ENCODE measurements at places on chromosomes 5 and 9.
A peak's percentile ranks its signal among the peaks of the same experiment; 100 is the strongest.

- H3K4me3 ChIP-seq = no peak overlapping the region
- H3K27ac ChIP-seq = no peak overlapping the region
- H3K27me3 ChIP-seq = peaks cover 31% of the 10 kb centered on the region
- no peaks in the 10 kb centered on the region for H3K36me3 ChIP-seq
Measured at GRCh38 chr5:173327084-173327947, 898 bp downstream of the STC2 start.

GRCh38 chr5:53030893-53031292 lies 41.7 kb downstream of the ITGA2 start:
- H3K27ac ChIP-seq = no peak overlapping the region
- no peak for DNase-seq
- H3K4me3 ChIP-seq = no peak overlapping the region
- H3K36me3 ChIP-seq = no peaks in the 10 kb centered on the region
- H3K4me1 ChIP-seq = peaks cover 8% of the 10 kb centered on the region

- DNase-seq = no peak
- H3K36me3 ChIP-seq = no peaks in the 10 kb centered on the region
- H3K4me1 ChIP-seq = no peaks in the 10 kb centered on the region
- no peak overlapping the region for H3K4me3 ChIP-seq
- H3K27ac ChIP-seq = no peak overlapping the region
- no peaks in the 10 kb centered on the region for H3K27me3 ChIP-seq
Measured at GRCh38 chr5:119420169-119420568, 32.1 kb upstream of the HSD17B4 start.

DNA sequence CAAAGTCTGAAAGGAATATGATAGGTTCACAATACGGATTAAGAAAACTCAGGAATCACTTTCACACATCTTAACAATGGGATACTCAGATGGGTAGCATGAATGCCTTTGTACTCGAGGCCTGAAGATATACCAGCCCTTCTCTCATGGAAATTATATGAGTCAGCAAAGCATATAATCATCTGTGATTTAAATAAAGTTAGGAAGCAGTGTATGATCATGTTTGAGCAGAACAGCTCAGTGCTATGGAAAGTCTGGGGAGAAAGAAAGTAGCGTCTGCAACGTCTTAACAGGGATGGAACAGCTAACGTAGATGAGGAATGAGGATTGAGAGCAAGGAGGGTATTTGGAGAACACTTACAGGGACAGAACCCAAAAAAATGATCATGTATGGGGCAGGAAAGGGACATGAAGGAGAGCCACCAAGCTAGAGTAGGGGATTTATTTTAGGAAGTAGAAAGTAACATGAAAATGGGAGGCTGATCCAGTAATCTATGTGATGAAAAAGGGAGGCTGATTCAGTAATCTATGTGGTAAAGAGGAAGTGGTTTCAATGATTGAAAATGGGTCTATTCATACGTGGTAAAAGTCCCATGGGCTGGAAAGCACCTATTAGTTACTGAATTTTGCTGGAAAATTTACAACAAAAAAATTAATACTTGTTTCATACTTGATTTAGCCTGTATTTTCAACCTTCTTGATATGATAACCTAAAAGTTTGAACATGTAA lies 85.9 kb downstream of the GNA14 start:
- H3K36me3 ChIP-seq = no peaks in the 10 kb centered on the region
- no peak overlapping the region for H3K27ac ChIP-seq
- H3K4me3 ChIP-seq = no peak overlapping the region

DNA sequence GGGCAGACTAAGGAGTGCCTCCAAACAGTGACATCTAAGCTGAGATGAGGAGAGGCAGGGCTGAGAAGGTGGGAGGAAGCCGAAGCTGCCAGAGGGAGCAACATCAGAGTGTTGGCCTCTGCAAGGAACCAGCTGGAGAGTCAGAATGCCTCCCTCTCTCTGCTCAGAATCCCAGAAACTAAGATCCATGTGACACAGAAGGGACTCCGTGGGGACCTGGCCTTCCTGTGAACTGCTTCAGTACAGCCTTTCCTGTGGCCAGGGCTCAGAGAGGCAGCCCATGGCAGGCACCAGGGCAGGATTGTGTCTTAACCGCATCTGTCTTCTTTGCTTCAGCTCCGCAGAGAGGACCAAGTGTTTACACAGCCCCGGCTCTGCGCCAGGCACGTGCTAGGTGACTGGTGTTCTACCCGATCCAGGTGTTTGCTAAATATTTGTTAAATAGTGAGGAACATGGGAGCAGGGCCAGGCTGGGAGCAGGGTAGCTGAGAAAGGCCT lies 33.5 kb downstream of the KCNMB1 start:
- H3K4me3 ChIP-seq = no peak overlapping the region
- no peak overlapping the region for H3K27ac ChIP-seq
- H3K36me3 ChIP-seq = no peaks in the 10 kb centered on the region

- H3K4me1 ChIP-seq = no peaks in the 10 kb centered on the region
- DNase-seq = no peak
- H3K27me3 ChIP-seq = no peaks in the 10 kb centered on the region
Measured at GRCh38 chr9:25207402-25208195, 470.6 kb downstream of the TUSC1 start.

DNA sequence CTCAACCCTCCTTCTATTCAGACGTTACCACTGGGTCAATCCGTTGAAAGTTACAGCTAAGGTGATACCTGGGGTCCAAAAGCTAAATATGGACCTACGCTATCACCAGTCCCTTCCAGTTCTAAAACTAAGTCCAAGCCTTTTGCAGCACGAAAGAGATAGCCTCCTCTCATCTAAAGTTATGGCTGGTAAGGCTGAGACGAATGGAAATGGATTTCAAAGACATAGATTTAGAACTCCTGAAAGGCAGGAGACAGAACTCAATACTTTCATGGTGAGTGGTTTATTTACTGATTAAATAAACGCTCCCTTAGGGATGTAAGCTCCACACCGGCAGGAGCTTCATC lies 751 bp upstream of the RIC1 start:
- peak overlapping the region; percentile 87 for H3K27ac ChIP-seq
- H3K4me1 ChIP-seq = peaks cover 22% of the 10 kb centered on the region

GRCh38 chr5:151204051-151204450 lies 19.8 kb downstream of the CCDC69 start:
- no peaks in the 10 kb centered on the region for H3K27me3 ChIP-seq
- no peak overlapping the region for H3K4me3 ChIP-seq
- peaks cover 20% of the 10 kb centered on the region for H3K4me1 ChIP-seq
- no peak overlapping the region for H3K27ac ChIP-seq
- no peak for DNase-seq

GRCh38 chr9:86126998-86127972 lies 27.9 kb upstream of the GOLM1 start:
- H3K27me3 ChIP-seq = no peaks in the 10 kb centered on the region
- H3K4me1 ChIP-seq = no peaks in the 10 kb centered on the region
- H3K27ac ChIP-seq = no peak overlapping the region
- no peak for DNase-seq
- H3K36me3 ChIP-seq = no peaks in the 10 kb centered on the region
- no peak overlapping the region for H3K4me3 ChIP-seq

All from effector memory CD4-positive, alpha-beta T cell (primary cell).